Fibroblast of villous mesenchyme (primary cell): ENCODE measurements at places on chromosomes 6 and 20.

DNA sequence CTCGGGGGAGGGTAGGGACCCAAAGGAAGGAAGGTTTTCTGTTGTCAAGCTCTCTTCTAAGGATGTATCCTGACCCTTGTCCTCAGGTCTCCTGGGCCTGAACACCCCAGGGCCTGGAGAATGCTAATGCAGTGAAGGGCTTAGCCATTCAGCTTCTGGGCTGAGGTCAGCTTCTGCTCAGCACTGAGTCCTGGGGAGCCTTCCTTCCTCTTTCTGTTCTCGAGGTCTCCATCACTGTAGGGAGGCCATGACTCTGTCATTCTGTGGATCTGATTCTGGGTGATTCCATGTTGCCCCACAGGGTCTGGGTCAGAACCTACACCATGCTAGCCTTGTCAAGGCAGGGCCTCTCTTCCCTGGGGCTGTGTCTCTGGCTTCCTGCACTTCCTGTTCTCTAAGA is 712.7 kb downstream of the DHX35 start:
- DNase-seq = no peak

DNA sequence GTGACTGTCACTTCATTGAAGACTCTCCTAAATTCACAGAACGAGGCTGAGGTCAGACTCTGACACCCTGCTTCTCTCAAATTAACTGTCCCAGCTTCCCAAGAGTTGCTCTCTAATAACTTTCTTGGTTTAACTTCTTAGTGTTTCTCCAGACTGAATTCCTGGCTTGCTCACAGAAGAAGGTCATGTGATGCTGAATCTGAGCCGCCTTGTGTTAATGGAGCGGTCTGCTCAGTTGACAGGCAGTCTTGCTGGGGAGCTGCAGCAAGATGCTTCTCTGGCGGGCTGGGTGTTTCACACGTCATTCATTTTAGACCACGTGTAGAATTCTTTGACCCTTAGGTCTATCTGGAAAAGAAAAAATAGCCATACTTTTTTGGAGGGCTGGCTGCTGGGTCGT is 107.3 kb downstream of the FOXO3 start:
- no peak for DNase-seq

DNA sequence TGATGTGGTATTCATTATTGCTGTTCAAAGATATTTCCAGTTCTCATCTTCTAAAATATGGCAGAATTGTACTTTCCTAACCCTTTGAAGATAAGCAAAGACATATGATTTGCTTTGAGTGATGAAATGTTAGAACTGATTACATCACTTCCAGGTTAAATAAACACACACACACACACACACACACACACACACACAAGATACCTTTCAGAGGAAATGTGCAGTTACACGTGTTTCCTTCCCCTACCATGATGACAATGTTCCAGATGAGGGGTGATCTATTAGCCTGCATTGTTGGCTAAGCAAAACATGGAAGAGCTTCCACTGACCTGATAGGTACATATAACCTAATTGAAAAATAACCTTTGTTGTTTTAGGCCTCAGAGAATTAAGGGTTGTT is 11.7 kb upstream of the FRK start:
- no peak for DNase-seq

GRCh38 chr6:26183581-26184366 is 96.5 kb downstream of the HFE start:
- peak; percentile 94 for DNase-seq

GRCh38 chr20:56865055-56865454 is 235.9 kb downstream of the TFAP2C start:
- peak; percentile 22 for DNase-seq

DNA sequence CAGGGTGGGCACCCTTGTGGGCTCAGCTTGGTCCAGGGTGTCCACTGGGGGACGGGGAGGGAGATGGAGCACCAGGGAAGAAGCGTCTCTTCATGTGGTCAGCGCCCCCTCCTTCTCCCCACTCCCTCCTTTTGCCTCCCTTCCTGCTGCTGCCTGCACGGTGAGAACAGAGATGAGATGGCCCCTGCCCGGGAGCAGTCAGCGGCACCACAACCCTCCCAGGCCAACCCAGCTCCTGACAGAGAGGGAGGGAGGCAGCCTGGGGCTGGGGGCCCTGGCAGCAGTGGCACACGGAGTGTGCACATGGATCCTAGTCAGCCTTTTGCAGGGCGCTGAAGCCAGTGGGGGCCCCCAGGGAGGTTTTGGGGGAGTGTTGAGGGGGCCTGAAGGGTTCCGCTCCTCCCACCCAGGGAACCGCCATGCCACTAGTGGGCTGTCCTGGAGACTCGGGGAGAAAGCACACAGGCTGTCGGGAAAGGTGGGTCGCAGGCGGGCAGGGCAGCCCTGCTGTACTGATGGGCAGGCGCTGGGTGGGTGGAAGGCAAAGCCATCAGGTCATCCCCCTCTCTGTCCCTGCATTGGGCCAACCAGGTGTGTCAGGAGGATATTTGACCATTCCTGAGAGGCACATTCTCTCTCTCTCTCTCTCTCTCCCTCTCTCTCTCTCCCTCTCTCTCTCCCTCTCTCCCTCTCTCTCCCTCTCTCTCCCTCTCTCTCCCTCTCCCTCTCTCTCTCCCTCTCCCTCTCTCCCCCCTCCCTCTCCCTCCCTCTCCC is 94.3 kb upstream of the BHLHE23 start:
- no peak for DNase-seq

- no peak for DNase-seq
These were observed 105.3 kb downstream of the PHACTR3 start for GRCh38 chr20:59709636-59710035.

- no peak for DNase-seq
These were observed 162.7 kb downstream of the MTHFD1L start for GRCh38 chr6:151027936-151028838.
